Epithelial cell of esophagus (primary cell): ENCODE measurements at places on chromosomes 3 and 15.
A peak's percentile ranks its signal among the peaks of the same experiment; 100 is the strongest.

DNA sequence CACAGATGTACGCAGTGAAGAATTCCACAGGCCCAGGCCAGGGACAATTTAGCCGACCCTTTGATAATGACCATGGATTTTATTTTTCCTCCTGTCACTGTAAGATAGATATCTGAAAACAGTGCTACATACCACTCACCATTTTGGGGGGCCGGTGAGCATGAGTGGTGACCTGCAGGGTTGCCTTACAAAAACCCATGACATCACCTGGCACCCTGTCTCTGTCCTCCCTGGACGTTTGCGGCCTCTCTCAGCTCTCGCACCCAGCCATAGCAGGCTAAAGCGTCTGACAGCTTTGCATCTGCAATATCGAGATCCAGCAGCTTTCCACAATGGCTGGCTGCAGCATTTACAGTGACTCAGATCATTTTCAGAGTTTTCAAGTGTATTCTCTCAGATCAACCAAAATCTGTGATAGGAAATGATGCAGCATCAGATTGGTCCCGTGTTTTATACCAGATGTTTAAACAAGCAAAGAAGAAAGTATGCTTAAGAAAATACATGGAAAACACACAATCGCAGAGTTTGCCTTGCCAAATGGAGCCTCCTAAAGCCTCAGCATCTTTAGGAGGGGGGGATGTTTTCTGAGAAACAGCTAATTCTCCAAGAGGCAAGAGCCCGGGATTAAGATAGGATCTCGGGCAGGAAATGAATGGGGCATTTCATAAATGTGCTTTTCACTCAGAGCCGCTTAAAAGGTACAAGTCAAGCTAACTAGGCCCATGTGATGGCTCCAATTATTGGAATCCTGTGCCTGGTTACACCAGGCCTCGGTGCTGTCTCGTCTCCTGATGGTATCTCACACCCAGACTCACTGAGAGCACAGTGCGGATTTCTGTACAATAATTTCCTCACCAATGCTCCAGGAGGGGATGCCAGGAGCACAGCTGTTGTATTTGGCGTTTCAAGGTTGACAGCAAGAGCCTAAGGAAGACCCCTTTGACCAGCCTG lies 257.3 kb downstream of the XXYLT1 start:
- no peak for DNase-seq

- DNase-seq = no peak
These were observed 599.4 kb downstream of the UNC13C start for GRCh38 chr15:54577476-54578250.

- no peak for DNase-seq
These were observed 95.3 kb downstream of the STAC start for GRCh38 chr3:36475558-36475957.

GRCh38 chr15:74584779-74585178 lies 30.9 kb upstream of the CLK3 start:
- DNase-seq = no peak

DNA sequence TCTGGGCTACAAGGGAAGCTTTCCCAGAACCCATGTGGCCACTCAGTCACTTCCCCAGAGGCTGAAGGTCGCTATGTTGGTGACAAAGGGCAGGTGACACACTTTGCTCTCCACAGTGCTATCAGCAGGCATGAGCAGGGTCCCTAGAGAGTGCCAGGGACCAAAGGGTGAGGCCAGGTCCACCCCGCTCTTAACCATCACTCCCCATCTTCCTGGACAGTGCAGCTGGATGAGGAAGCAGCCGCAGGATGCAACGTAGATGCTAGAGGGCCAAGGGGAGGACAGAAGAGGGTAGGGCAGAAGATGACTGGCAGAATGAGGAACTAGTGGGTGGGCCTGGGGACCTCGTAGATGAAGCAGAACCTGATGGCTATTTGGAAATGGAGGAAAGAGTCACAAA lies 13.6 kb upstream of the LTF start:
- DNase-seq = no peak

DNA sequence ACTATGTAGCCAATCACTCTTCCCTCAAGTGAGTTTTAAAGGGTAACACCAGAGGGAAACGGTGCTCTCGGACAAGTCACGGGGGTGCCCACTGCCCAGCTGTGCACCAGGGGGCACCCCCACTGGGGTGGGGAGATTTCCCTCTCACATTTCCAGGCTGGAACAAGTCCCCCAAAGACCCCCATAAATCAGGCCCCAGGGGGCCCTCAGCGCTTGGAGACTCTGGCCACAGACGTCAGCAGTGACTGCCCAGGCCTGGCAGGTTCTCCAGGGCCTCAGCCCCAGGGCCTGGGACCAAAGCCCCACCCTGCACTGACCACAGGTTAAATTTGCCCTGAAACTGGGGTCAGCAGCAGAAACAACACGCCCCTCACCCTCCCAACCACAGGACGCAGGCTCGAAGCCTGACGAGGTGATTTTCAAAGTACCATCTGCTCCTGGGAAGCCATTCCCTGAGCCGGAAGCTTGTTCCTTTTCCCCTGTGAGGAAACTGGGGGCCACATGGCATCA lies 17.0 kb downstream of the XXYLT1 start:
- no peak for DNase-seq

GRCh38 chr3:145854499-145854898 lies 306.5 kb downstream of the PLOD2 start:
- DNase-seq = peak; percentile 27

GRCh38 chr3:186254676-186255650 lies 107.1 kb downstream of the DGKG start:
- DNase-seq = peak; percentile 31
